ENCODE measurements at places on chromosomes 7 and 10.

- no peak for DNase-seq
Observed at GRCh38 chr7:148719753-148720152, 21.1 kb downstream of the CUL1 start.

GRCh38 chr7:7795630-7796121 lies 77.3 kb upstream of the RPA3 start:
- no peak for DNase-seq

- no peak for DNase-seq
Observed at GRCh38 chr10:120506674-120507073, 49.6 kb downstream of the PLPP4 start.

GRCh38 chr10:123517426-123517825 lies 148.7 kb upstream of the GPR26 start:
- DNase-seq, result no peak

- no peak for DNase-seq
Observed at GRCh38 chr10:122462533-122463465, 1.4 kb downstream of the HTRA1 start.

DNA sequence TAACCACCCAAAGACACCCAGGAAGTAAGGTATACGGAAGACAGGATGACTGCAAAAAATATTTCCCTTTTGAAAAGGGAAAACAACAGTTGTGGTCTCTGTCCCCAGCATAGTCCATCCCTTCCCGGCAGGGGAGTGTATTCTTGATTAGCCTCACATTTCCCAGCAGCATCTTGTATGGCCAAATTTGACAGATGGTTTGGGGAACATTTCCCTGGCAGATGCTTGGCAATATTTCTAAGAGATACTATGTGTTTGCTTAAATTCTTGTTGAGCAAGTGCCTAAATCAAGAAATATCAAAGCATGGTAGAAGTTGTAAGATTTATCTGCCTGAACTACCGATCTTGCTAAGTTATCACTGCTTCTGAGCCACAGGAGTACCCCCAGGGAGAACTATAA lies 56.9 kb upstream of the TPK1 start:
- DNase-seq, result no peak

- no peak for DNase-seq
Observed at GRCh38 chr10:73816917-73817729, 5.7 kb upstream of the NDST2 start.

DNA sequence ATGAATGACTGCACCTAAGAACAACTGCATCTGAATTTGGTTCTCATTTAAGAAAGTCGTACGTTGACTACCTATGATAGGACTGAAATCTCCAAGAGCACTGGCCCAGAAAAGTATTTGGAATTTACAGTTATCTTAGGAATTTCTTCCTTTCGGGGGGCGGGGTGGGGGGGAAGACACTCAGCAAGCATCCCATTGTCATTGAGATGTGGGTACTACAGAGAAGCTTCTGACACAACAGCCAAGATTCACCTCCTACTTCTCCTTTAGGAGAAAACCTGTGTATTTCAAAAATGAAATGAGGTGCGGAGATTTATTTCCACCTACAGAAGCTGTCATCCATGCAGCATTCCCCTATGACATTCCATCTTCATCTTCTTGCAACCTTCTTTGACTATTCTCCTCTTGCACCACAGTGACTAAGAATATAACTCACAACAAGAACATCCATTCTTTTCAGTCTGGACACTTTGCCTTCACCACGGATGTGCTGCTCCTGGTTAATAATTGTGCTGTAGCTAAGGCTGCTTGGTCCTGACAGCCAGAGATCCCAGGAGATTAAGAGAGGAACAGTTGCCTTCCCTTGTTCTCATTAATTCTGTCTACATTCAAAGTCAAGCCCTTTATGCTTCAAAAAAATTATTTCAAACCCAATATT lies 98.4 kb upstream of the FRMD4A start:
- no peak for DNase-seq

DNA sequence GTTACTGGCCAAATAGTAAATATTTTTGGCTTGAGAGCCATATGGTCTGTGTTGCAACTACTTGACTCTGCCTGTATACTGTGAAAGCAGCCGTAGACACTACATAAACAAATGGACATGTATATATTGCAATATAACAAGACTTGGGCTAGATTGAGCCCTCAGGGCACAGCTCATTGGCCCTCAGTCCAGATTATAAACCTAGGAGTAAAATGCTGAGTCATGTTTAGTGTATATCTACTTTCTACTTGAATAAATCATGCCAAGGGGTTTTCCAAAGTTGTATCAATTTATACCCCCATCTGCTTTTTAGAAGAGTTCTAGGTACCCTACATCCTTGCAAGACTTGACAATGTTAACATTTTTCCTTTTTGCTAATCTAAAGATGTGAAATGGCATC lies 27.4 kb upstream of the POU6F2 start:
- no peak for DNase-seq

DNA sequence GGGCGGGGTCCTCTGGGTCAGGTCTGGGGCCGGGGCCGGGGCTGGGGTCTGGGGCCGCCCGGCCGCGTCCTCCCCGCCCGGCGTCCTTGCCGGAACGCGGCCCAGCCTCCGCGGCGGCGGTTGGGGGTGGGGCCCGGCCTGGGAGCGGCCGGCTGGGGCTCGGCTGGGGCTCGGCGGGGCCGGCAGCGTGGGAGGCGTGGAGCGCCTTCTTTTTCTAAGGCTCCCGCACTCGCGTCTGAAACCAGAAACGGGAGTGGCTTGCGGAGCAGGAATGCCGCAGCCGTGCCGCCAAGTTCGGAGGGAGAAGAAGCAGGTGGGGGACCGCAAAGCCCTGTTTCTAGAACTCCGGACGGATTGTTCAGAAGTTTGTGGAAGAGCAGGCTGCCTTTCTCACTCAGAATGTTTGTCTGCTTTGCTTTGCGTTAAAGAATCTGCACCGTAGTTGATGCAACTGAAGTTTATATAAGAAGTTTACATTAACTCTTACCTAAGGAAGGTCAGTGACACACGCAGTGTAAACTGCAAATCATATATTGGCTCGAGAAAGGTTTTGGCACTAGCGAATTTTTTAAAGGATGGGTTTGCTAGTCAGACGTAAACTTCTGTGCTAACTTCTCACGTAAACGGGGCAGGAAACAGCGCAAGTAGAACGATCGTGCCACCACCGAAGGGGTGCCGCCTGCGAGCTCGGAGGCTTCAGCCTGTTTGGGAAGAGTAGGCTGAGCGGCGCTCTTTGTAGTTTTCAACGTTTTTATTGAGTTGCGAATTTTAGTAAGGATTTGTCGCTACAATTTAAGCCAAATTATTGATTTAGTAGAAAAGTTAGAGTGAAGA lies 729 bp downstream of the DNAJB6 start:
- peak; percentile 83 for DNase-seq

DNA sequence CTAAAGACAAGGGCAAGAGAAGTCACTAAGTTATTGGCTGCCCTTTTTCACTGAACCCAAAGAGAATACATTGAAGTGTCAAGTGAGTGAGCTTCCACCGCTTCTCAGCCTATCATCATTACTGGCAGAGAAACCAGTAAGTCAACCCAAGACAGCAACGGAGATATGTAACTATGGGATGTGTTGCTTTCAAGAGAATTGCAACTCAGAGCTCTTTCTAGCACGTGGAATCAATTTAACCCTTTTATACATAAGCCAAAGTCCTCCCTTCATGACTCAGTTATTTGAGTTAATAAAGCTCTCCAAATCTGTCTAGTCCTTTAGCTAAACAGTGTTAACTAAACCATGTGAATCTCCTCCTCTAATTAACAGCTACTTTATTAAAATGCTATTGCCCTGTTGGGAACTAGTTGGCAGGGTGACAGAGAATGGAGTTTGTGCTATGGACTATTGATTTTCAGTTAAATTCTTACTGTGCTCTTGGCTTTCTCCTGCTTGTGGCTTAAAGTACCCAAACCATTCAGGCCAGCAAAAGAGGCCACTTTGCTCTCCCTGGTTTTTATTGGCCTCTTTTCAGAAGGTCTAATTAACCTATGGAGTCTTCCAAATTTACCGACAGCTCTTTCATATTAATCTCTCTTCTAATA lies 287.7 kb downstream of the NRG3 start:
- DNase-seq, result no peak

DNA sequence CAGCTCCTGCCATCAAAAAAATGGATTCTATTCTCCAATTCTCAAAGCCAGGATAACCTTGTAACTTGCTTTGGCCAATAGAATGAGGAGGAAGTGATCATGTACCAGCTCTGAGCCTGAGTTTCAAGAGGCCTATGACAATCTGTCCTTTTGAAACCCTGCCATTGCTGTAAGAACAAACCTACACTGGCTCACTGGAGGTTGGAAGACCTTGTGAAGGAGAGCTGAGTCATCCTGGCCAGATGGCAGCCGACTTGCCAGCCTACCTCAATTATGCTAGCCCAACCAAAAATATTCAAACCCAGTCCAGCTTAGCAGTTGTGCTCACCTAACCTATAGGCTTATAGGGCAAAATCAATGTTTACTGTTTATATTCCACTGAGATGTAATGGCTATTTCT lies 93.0 kb downstream of the HGF start:
- no peak for DNase-seq

GRCh38 chr7:15885678-15886077 lies 199.2 kb upstream of the MEOX2 start:
- DNase-seq, result no peak

GRCh38 chr10:130434446-130435385 lies 298.5 kb downstream of the GLRX3 start:
- no peak for DNase-seq

DNA sequence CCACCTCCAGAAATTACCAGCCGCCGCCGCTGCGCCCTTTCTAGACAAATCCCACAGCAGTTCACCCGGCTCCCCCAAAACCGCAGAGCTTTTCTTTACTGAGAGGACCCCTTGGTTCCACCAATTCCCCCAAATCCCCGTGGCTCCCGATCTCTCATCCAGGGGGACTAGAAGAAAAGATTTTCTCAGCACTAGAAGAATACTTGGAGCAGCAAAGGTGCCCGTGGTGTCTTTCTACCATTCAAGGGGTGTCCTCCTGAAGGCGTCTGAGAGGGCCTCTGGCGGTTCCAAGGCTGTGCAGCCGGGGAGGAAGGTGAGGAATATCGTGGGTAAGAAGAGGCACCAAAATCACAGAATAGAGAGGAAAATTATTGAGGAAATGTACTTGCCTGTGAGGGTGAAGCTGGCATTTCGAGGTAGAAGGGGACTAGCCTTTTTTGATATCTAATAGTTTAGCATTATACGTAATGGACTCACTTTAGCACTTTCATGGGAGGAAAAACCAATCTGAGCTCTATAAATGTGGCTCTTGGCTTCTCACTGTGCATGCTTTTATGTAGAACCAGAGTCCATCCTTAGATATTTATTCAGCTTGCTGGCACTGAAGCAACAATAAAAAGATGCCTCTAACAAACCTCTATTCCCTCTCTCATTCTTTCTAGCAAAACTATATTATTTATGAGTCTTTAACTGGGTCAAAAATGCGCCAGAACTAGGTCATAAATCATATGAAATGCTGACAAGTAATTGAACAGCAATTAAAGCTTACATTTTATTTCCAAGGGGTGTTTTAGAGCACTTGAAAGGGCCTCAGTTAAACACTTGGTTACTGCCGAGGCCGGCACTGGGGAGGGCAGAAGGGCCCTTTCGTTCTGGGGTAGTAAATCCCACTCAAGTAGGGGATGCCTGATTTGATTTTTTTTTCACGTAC lies 13.8 kb upstream of the HOXA2 start:
- no peak for DNase-seq

GRCh38 chr10:14276210-14276609 lies 54.5 kb downstream of the FRMD4A start:
- DNase-seq, result no peak

DNA sequence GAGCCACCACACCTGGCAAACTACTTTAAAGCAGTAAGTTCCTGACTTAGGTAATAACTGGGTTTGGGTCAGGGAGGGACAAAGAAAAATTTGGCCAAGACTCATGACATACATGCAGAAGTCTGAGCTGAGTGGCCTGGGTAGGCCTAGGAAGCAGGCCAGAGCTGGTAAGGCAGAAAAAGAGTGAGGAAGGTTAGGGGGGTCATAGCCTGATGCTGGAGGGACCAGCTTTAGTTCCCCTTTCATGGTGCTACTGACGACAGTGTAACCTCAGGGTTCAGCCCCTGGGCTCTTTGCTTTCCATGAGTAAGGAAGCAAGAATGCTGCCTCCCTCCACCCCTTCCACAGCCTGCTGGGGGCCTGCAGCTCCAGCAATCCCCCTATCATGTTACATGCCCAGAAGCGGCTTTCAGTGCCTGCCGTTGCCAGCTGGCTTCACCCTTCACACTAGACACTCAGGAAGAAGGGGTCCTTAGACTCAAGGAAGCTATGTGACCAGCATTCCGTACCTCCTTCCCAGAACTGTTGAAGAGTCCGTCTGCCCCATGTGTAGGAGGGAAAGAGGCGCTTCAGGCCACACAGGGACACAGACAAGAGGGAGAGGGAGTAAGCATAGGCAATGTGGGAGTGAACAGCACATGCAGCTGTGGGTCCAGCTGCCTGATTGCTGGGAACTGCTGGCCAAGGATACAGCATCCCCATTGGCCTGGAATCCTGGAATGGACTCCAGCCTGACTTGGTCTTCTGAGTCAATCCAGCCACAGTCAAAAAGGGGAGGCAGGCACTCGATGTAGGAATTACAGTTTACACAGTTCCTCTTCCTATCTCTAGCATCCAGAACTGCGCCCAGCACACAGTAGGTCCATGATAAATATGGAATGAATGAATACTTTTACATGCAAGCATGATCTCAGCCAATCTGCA lies 4.1 kb upstream of the PLAU start:
- peak; percentile 49 for DNase-seq

- DNase-seq, result no peak
Observed at GRCh38 chr10:17989908-17990767, 38.4 kb downstream of the SLC39A12 start.

DNA sequence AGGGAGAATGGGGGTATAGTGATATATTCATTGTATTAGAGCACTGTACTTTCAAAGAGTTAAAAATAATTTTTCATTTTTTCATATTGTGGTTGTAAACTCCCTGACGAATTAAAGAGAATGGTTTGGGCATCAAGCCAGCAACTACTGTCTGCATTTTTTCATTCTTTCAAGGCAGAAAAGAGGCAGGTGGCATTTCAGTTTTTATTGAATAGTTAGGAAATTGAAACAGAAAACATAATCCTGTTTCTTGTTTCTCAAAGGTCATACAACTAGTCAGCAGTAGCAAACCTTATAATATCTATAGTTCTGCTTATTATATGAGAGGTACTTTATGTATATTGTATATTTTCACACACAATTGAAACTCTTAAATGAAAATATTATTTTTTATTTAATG lies 303.9 kb upstream of the KCND2 start:
- no peak for DNase-seq

DNA sequence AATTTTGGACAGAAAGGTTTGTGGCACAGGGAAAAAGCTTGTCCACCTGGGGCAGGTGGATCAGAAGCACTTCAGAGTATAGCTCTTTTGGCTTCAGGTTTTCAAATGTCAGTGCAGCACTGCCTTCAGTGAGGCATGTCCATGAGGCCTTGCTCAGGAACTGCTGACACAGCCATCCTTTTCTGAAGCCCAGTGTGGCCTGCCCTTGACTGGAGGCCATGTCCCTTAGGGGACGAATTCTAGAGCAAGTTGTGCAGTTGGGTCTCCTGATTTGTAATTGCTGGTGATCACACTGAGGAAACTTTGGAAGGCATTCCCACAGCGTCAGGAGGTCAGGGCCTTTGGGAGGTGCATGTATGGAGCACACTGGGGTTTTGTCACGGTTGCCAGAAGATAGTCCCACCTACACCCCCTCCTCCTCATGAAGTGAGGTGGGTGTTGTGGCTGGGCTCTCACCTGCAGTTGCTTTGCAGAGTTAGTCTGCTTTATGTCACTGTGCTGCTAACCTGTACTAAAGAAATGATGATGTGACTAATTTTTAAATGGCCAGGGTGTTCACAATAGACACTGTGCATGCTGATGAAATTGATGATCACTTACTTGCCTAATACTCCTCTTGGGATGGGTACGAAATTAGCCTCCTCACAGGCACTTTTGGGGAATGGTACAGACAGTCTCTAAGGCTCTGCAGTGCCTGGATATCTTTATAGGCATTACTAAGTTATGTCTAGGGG lies 41.7 kb downstream of the OGDH start:
- no peak for DNase-seq

Data from transverse colon (tissue), 4 donors.